ENCODE measurements at places on chromosomes 1 and 21. TPM values are rescaled to one million over a fixed set of nuclear protein-coding genes. Genes with fewer than 3 reads are reported as not detected.

- DNase-seq, result peak; percentile 42
These were observed 3.6 kb upstream of the RSPH1 start for GRCh38 chr21:42499444-42500112.

DNA sequence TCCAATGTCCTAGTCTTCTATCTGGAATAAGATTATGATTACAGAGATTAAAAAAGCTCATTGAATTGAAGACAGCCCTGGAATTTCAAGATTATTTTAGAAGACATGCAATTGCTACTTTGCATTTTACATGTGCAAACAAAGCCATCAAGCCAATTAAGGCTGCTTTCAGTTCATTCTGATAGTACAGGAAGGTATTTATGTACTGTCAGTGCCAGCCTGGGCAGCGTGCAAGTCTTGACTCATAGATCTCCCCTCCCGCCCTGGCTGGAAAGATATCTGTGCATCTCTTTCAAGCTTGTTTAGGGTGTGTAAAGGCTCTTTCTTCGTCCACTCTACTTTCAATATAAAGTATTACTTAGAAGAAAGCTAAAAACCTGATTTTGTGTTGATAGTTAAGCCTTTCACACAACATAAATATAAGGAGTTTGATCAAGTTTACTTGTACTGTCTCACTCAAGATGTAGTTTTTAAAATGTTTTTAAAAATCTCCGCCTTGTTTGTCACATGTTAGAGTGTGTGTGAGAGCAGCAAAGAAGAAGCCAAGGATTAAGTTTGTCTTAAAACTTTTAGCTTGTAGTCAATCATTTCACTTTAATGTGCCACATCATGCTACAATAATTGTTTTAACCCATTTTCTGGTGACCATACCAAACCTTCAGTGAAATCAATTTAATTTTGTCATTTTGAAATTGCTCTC is 13.6 kb upstream of the LYPLAL1 start:
- DNase-seq, result no peak

- DNase-seq, result no peak
These were observed 167.2 kb downstream of the ADGRL2 start for GRCh38 chr1:81967951-81968350.

DNA sequence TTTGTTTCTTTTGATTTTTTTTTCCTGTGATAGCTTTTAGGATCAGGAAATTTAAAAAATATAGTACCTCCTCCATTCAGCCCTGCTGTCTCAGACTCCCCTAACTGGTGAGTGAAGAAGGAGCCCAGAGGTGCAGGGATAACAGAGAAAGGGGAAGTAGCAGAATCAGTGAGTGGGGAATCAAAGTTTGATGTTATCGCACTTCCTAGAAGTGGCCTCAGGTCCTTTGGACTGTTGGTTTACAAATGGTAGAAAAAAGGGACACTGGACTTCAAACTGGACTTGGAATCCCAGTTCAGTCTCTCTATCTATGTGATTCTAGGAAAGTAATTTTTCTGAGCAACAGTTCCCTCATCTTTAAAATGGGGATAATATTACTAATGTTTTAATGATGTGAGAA is 99.5 kb downstream of the FGGY start:
- DNase-seq, result no peak

GRCh38 chr1:201715801-201716741 is 112.9 kb upstream of the IPO9 start:
- no peak for DNase-seq

GRCh38 chr1:113991467-113991997 is 12.3 kb downstream of the OLFML3 start:
- no peak for DNase-seq

- DNase-seq, result no peak
These were observed 896 bp downstream of the KANK4 start for GRCh38 chr1:62318320-62318755.

- no peak for DNase-seq
These were observed 8.0 kb upstream of the C1orf159 start for GRCh38 chr1:1123581-1124507.

GRCh38 chr1:4447778-4448420 is 206.5 kb upstream of the AJAP1 start:
- no peak for DNase-seq

DNA sequence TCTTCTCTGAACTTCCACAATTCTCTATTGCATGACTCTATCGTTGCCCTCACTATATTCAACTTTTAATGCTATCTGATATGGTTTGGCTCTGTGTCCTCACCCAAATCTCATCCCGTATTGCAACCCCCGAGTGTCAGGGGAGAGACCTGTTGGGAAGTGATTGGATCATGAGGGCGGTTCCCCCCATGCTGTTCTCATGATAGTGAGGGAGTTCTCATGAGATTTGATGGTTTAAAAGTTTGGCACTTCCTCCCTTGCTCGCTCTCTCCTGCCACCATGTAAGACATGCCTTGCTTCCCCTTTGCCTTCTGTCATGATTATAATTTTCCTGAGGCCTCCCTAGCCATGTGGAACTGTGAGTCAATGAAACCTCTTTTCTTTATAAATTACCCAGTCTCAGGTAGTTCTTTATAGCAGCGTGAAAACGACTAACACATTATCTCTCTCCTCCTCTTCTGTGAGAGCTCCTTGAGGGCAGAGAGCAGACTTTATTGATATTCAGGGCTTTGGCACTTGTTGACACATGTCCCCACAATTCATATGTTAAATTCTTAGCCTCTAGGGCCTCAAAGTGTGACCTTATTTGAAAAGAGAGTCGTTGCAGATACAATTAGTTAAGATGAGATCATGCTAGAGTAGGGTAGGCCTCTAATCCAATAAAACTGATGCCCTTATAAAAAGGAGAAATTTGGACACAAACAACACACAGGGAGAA is 52.1 kb downstream of the ADCY10 start:
- DNase-seq, result no peak

DNA sequence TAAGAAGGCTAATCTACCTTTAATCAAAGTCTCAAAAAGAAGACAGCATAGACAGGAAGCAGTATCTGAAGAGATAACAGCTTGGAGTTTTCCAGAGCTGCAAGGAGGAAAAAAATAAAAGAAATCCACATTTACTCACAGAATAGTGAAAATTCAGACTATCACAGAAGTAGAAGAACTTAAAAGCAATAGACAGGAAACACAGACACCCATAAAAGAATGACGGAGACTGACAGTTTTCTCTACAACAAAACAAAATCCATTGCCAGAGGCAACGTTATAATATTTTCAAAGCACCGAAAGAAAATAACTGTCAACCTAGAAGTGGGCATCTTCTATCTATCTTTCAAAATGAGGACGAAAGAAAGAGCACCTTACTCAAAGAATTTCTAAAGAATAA is 104.4 kb downstream of the DMRTB1 start:
- DNase-seq, result no peak

SPEN gene
- total RNA-seq, result 37.9 TPM

HAPLN2 gene
- 9.4 TPM for total RNA-seq

NEK2 gene
- 6.9 TPM for total RNA-seq

TMEM200B gene
- total RNA-seq, result 5.4 TPM

IQGAP3 gene
- 7.3 TPM for total RNA-seq

INKA2 gene
- total RNA-seq, result 6.0 TPM
